ENCODE measurements at places on chromosomes 11 and 22. TPM values are rescaled to one million over a fixed set of nuclear protein-coding genes. Genes with fewer than 3 reads are reported as not detected.

The OR4A16 gene
- not detected for total RNA-seq

The KRTAP5-1 gene
- not detected for total RNA-seq

The SLC25A18 gene
- not detected for total RNA-seq

The ZNF215 gene
- 0.26 TPM for total RNA-seq

The B4GALNT4 gene
- total RNA-seq: 1.5 TPM

The DHCR7 gene
- total RNA-seq: 15.9 TPM

The INCENP gene
- total RNA-seq: 24.4 TPM

The CECR2 gene
- 0.45 TPM for total RNA-seq

GRCh38 chr11:28257761-28258160, 149.6 kb downstream of the METTL15 start:
- DNase-seq: no peak

DNA sequence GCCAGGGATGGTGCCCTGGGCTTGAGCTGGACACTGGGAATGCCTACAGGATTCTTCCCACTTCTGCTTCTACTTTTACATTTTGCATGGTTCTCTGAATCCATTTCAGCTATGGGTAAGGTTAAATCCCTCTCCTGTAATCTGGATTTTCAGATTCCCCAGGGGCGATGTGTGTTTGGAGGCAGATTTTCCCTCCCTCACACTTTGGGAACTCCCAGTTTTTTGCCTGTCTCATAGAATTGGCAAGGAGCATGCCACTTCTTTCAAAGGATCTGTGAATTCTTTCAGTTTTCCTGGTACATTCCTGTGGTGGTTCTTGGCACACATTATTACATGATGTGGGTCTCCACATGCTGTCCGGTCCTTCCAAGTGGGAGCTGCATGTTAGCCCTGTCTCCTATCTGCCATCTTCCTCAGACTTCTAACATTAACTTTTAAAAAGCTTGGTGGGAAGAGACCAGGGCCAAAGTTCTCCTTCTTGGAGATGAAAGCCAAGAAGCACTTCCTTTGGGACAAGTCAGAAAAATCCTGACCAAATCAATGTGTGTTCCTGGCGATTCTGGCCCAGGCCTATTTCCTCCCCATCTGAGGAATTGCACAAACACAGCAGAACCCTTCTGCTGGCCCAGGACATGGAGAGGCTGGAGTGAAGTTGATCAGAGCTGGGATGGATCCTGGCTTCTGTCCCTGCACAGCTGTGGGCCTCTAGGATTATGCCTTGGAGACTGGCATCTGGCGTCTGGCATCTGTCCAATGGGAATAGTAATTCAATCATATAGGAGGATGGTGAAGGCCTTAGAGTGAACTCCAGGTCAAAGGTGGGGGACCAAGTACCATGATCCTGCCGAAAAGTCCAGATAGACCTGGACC, 5.4 kb upstream of the APOL2 start:
- DNase-seq: no peak

DNA sequence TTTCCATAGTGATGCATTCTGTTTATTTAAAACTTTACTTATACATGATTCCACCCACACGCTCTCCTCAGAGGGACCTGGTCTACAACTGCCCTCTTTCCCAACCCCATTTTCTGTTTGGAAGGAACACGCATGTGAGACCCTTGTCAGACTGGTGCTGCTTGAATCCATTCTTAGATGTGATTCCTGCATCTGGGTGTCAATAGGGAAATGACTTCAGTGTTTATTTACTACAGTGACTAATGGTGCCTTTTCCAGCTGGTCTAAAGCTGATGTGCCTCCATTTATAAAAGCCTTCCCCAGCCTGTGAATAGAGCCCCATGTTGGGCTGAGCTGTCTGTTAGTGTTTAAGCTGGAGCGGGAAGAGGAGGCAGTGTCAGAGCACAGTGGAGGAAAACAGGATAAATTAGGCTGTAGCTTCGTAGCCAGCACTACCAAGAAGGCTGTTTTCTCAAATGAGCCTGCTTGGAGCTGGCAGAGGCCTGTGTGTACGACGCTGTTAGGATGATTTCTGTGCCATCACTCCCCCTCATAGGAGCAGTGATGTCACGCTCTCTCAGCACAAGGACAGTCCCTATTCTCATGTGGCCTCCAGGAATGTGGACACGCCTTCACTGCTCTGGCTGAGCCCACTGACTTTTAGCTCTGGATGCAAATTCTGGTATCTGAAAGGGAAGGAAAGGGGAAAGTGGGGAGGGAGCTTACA, 18.9 kb upstream of the C11orf96 start:
- no peak for DNase-seq

All from natural killer cell (primary cell).